Urothelium cell line (cell line): ENCODE measurements at places on chromosomes 12 and 14.
A peak's percentile ranks its signal among the peaks of the same experiment; 100 is the strongest.

DNA sequence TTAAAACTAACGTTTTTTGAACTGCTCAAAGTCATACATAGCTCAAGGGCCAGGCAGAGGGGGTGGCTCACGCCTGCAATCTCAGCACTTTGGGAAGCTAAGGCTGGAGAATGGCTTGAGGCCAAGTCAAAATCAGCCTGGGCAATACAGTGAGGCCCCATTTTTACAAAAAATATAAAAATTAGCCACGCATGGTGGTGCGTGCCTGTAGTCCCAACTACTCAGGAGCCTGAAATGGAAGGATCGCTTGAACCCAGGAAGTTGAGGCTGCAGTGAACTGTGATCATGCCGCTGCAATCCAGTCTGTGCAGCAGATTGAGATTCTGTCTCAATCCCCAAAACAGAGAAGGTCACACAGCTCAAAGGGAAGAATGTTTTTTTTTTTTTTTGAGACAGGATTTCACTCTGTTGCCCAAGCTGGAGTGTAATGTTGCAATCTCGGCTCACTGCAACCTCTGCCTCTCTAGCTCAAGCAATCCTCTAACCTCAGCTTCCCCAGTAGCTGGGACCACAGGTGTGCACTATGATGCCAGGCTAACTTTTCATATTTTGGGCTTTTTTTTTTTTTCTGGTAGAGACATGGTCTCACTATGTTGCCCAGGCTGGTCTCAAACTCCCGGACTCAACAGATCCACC lies 2.9 kb downstream of the RBM23 start:
- no peak for DNase-seq

DNA sequence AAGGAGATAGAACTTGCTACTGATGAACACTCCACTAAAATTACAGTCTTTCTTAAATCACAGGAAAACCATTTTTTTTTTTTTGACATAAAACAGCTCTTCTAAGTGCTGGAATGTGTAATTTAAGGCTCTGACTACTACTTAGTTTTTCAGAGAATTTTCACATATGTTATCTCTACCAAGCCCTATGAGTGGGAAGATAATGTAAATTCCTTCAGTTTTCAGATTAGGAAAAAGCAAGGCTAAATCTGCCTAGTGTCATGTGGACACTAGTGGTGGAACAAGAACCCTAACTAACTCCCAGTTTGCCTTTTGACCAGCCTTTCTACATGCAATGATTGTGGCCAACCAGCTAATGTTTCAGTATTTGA lies 37.3 kb upstream of the CSRP2 start:
- no peak for DNase-seq

GRCh38 chr12:10750385-10750727 lies 27.2 kb upstream of the YBX3 start:
- DNase-seq, result no peak

GRCh38 chr12:906062-906585 lies 43.4 kb downstream of the RAD52 start:
- DNase-seq, result no peak

GRCh38 chr12:19799895-19800602 lies 360.8 kb downstream of the AEBP2 start:
- DNase-seq, result peak; percentile 24

DNA sequence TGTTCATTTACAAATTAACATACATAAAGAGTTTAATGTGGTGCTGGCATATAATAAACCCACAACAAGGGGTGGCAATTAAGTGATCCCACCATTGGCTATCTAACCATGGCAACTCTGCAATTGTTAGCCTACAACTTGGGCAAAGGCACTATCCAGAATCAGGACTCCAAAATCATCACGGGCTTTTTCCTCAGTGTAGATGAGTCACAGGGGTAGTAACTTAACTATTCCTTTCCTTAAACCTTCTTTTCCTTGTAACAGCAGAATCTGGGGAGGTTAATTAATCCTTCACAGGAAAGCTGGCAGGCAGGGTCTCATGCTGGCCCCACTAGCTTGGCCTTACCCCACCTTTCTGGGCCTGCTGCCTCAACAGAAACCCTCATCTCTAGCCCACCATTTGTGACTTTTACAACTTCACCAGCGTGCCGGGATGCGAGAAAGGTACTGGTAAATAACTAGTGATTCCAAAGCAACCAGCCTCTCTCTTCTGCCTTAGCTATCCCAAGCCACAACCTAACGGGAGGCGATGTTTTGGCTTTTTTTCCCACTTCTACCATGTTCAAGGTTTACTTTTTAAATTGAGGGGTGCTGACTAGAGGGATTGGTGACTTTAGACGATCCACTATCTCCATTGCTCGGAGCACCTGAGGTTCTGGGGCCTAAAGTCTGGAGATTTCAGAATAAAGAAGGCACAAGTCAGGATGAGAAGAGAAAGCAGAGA lies 744 bp downstream of the ATP5MC2 start:
- no peak for DNase-seq

DNA sequence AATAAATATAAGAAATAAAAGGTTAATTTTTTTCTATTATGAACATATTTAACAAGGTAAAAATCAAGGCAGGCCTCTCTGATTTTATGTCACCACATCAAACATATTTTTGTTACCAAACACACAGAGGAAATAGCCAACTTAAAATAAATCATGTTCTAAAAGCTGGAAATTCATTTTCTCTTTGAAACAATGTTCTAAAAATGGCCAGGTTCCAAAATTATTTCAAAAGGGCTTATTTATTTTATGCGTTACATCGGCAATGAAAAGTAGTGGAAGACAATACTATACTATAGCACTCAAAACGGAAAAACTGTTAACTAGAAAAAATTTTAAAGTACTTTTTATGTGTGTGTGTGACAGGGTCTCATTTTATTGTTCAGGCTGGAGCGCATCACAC lies 24.0 kb upstream of the RASSF8 start:
- DNase-seq, result no peak

- DNase-seq, result no peak
These were observed 18.6 kb downstream of the ZNF605 start for GRCh38 chr12:132937476-132937875.

DNA sequence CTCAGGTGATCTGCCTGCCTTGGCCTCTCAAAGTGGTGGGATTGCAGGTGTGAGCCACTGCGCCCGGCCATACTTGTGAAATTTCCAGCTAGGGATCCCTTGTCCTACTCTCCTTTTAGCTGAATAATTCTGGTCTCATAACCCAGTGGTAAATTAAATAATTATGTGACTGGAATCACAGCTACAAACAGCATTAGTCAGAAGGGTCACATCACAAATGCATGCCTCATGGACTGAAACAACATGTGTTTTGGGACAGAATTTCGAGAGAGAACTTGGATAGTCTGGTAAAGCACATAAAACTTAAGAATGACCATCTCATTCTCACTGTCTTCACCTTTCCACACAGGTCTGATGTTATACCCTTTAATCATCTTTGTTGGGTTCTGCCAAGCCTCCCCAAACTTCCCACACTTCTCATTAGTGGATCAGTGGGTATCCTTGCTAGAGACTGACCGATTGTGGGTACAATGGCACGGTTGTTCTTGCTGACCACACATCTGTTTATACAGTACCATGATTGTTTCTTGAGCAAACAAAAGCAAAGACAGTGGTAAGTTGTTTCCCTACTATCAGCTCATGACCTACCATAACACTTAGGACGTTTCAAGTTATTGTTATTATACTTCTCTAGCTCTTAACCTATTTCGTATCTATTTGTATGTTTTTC lies 5.1 kb downstream of the GPRC5D start:
- peak; percentile 37 for DNase-seq

GRCh38 chr12:52696588-52696987 lies 6.7 kb downstream of the KRT77 start:
- no peak for DNase-seq

- no peak for DNase-seq
These were observed 6.6 kb downstream of the RAP1B start for GRCh38 chr12:68617160-68617926.

GRCh38 chr14:75128596-75128990 lies 1.7 kb upstream of the NEK9 start:
- DNase-seq, result no peak

DNA sequence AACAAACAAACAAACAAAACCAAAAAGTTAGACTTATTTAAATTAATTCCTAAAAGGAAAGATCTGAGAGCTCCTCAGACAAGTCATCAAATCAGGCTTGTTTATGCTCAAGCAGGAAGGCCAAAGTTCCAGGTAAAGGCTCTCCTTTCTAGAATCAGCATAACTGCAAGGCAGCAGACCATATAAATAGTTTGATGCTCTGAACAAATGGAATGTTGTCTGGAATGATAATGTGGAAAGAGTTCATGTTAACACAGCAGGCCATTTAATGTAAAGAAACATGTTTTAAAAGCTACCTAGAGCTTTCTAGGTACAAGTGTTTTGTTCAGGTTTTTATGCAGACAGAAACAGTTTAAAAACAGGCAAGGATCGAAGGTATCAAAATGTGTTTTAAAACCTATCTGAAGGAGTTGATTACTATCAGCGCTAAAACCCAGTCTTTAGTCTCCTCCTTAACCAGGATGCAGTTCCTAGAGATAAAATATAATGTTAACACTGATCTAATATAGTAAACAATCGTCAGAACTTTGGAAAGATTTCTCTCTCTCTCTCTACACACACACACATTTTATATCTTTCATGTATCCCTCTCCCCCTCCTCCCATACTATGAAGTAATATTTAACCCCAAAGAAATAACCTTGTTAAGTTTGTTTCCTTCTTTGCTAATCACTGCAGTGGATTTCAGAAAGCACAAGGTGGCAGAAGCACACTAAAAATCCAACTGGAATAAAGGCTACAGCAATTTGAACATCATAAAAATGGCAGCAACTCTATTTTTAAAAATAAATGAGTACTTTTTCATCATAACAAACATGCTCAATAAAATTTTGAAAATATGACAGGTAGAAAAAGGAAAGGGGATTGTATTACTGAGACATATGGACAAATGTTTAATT lies 135.5 kb downstream of the PAWR start:
- no peak for DNase-seq

- peak; percentile 78 for DNase-seq
These were observed 83.4 kb downstream of the PDE3A start for GRCh38 chr12:20451761-20452160.

DNA sequence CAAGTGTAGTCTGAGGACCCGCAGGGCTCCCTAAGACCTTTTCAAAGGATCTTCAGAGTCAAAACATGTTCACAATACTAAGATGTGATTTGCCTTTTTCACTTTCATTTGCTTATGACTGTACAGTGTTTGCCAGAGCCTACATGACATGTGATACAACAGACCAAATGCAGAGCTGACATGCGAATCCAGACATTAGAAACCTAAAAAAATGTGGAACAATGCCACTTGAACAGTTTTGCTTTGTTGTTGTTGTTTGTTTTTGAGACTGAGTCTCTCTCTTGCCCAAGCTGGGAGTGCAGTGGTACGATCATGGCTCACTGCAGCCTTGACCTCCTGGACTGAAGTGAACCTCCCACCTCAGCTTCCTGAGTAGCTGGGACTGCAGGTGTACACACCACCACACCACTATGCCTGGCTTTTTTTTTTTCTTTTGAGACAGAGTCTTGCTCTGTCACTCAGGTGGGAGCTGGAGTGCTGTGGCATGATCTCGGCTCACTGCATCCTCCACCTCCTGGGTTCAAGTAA lies 5.3 kb upstream of the RAB35 start:
- no peak for DNase-seq

DNA sequence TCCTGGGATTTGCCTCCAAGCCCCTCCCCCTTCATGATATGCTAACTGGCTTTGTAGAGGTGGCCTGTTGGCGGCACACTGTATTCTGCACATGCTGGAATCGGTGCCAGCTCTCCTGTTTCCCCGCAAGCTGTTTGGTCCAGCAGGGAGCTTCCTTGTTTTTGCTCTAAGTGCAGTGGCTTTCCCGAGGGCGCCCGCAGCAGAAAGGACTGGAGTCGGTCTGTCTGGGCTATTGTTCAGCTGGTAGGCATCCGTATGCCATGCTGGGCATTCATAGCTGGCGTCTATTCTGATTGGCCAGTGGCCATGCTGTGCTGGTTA lies 88.9 kb upstream of the MED13L start:
- no peak for DNase-seq

GRCh38 chr14:105118646-105119407 lies 49.7 kb downstream of the JAG2 start:
- no peak for DNase-seq

DNA sequence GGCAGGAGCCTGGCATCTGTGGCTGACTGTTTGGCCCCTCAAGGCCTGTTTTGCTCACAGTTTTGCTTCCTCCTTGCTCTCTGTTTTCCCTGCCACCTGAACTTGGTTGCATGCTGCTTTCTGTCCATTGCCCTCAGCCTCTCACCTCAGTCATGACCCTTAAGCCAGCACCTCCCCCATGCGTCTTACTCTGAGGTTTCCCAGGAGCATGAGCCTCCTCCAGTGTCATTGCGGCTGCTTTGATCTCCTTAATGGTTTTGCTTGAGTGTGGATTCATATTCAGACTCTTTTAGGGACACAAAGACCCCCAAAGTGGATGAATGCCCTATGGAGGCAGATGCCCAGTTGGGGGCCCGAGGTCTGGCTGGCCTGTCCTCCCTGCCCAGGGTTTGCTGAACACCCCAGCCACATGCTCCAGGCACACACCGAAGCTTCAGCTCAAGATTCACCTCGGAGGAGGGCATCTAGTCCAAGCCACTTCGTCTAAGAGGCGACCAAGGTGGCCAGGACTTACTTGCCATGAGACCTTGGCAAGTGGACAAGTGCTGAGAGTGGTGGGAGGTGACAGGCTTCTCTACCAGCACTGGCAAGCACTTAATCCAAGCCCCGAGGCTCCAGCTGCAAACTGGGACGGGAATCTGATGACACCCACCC lies 95.4 kb upstream of the DIO3 start:
- DNase-seq, result no peak

GRCh38 chr14:89407856-89408255 lies 9.2 kb downstream of the FOXN3 start:
- DNase-seq, result no peak

DNA sequence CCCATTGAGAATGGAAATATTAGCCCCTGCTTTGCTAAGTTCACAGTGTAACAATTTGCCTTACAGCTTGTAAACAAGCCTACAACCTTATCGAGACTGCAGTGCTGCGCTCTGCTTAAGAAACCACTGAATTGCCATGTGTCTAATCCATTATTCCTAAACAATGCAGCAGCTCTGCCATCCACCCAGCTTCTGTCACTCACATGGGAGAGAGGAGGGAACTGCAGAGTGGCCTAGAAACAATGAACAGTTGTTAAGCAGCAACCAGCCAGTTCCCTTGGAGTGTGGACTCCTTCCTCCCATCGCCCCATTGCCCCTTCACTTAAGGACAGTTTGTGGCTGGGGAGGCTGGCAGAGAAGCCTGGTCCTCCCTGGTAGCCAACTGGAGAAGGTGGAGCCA lies 42.9 kb downstream of the TESPA1 start:
- no peak for DNase-seq

DNA sequence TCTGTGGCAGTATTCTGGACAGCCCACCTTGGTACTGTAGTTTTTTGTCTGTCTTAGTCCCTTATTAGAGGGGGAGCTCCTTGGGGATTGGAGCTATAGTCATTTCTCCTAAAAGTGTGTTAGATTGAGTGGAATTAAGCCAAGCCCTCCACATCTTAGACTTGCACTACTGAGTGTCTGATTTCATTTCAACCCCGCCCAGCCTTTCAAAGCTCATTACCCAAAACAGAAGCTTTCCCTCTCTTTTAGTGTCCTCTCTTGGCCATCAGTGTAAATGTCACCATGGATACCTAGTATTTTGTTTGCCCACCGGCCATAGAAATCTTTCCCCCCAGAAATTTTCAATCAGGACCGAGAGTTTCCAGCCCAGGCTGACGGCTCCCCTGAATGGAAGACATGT lies 74.5 kb downstream of the LRRC74A start:
- DNase-seq, result no peak

GRCh38 chr12:49882248-49882850 lies 21.4 kb downstream of the FAIM2 start:
- no peak for DNase-seq
